ENCODE measurements at places on chromosomes 16 and 17.

DNA sequence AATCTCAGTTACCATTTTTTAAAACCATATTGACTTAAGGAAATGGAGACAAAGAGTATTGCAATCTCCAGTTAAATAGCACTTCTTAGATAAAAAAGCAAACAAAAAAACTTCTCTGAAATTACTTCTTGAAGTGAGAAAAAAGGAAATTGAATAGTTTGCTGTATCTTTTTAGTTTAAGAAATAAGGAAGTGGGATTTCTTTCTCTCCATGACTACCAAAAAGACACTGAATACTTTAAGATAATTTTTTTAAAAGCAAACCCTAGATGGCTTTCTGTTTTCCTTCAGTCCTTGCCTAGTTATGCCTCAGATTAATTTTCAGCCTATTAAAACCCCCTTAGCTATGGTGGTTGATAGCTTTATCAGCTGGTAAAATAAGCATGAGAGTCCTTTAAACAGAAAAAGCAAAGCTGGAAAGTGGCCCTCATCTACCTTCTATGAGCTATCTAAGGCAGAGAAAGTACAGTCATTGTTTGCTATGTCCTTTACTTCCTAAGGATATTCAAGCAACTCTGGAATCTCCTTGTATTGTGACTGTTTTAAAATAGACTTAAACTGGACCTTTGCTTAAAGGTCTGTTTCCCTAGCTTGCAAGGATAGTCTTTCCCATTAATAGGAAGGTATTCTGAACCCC lies 28.6 kb downstream of the TPPP3 start:
- no peak for DNase-seq

GRCh38 chr17:66541461-66542128 lies 239.2 kb downstream of the PRKCA start:
- DNase-seq = no peak

DNA sequence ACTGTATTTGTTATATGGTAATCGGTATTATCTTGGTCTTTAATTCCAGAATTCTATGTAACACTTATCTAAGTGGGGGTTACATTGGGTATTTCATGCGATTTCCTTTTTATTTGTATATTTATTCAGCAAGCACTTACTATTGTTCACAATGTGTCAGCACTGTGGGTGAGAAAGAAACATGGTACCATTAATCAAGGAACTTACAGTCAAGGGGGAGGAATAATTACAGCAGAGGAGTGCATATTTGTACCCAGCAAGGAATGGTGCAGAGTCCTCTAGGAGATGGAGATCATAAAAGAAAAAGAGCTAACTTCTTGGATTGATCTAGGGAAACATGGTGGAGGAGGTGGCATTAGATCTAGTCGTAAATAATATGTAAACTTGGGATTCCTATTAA lies 117.0 kb upstream of the KCNJ16 start:
- no peak for DNase-seq

GRCh38 chr16:63315229-63315628 lies 1279.0 kb upstream of the CDH8 start:
- DNase-seq = no peak

DNA sequence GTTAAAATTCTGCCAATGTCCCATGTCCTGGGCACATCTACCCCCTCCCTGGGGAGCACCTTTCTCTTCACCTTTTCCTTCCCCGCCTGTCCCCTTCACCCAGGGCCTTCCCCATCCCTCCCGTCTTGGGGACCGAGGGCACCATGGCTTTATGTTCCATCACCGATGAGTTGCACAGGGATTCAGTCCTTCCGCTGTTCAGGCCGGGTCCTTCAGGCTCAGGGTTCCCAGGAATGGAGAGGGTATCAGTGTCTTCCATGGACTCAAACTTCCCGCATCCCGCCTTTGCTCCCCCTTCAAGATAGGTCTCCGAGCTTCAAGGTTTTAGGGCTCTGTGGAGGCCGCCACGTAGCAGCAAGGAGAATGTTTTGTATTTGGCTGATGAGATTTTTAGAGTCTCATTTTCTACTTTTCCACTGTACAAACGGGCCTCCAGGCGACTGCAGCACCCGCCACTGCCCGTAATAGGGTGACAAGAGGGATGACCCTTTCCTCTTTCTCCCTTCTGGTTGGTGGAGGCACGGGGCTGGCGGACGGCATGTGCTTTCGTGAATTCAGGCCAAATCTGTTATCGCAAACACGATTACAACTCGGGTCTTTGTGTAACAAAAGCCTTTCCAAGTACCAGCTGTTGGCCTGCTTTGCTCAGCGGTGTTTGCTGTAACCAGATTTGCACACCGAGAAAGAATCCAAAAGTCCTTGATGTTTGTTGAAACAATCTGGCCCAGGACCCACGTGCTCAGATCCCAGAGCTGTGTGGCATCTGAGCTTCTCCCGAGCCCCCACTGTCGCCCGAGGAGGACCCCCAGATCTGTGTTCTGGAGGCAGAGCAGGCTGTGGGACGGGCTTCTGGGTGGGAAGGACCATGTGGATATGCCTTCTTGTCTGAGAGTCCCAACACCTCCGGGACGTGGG lies 236.3 kb downstream of the SEC14L1 start:
- no peak for DNase-seq

GRCh38 chr17:65198653-65199382 lies 61.6 kb downstream of the RGS9 start:
- peak; percentile 87 for DNase-seq

DNA sequence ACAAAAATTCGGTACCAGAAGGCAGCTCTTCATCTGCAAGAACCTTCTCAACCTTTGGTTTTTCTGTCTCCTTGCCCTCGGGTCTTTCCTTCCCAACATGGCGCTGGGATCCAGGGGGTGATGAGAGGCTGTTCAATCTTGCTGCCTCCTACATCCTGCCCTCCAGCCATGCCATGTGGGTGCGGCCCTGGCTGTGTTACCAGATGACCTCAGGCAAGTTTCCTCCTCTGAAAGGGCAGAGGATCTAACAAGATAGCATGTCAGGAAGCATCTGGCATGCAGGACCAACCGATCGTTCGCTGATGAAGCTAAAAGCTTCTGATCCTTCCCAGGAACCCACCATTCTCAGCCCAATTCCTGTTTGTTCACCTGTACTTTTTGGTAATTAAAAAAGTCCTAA lies 36.8 kb upstream of the BCAR1 start:
- no peak for DNase-seq

- DNase-seq = peak; percentile 95
Measured at GRCh38 chr17:28902819-28903545, at the start of gene DHRS13. DHRS13 (minus strand) TSS chr17:28903079; CDS start chr17:28902944, 135 bp downstream.

DNA sequence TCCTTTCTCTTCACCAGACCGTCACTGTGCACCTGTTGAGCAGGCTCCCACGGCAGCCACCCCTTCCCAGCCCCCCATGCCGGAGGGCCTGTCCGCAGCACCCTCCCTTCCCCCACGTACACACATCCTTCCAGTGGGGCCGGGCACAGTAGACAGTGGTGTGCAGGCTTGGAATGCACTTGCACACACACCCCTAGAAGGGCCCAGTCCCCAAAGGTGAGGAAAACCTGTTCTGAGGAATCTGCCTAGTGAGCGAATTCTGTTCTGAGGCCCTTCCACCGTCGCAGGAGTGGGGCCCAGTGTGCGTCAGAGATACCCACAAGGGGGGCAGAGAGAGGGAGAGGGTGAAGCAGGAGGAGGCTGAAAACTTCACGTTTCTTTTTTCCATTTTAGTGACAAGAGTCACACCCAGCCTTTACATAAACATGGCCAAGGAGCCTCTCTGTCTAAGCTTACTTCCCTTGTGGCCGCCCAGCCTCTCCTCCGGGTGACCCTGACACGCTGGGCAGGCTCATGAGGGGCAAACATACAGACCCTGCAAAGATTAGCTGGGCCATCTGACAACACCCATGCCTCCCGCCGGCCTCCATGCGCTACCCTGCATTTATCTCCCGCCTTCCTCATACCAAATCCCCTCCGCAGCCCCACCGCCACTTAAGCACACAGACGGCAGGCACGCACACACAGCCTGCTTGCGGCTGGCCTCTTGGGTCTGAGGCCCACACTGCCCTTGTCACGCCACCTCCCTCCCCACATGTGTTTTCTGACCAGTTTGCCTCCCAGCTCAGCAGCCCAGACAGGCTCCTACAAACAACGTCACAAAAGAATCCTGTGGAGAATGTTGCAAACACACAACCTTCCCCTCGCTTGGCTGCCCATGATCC lies 1.8 kb downstream of the ZBTB4 start:
- no peak for DNase-seq

- no peak for DNase-seq
Measured at GRCh38 chr17:4788807-4789700, at the start of gene GLTPD2. GLTPD2 (plus strand) TSS chr17:4788964; CDS start chr17:4789012, 48 bp downstream.

DNA sequence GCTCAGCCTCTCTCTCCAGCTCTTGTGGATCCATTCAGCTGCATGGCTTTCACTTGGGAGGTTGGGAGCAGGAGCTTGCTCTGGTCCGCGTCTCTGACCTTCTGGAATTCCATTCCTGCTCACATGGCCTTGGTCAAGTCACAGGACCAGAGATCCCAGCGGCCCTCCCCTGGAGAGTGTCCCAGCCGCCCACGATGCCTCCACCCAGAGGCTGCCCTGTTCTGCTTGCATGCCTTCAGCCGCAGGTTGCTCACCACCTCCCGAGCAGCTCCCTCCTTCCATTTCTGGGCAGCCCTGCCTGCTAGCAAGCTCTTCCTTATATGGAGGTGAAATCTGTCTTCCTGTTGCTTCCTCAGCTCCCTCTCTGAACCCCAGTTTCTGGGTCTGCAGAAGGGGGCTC lies 32.6 kb downstream of the RAI1 start:
- no peak for DNase-seq

DNA sequence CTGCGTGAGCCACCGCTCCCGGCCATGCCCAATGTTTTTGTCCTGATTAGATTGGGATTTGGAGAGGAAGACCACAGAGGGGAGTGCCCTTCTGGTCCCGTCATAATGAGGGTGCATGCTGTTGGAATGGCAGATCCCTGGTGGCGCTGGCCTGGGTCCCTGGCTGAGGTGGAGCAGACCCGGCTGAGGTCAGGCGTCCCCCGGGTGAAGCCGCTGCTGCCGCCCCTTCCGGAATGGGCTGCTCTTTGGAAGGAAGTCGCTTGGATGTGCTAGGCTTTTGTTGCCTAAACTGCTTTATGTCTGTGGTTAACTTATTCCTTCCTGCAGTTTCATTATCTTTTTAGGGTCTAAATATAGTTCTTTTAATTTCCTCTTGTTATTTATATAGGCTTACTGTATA lies 120.3 kb upstream of the CHMP6 start:
- DNase-seq = no peak

GRCh38 chr17:72691586-72691985 lies 400.9 kb downstream of the SLC39A11 start:
- no peak for DNase-seq

GRCh38 chr16:8631818-8632465 lies 10.4 kb downstream of the METTL22 start:
- no peak for DNase-seq

DNA sequence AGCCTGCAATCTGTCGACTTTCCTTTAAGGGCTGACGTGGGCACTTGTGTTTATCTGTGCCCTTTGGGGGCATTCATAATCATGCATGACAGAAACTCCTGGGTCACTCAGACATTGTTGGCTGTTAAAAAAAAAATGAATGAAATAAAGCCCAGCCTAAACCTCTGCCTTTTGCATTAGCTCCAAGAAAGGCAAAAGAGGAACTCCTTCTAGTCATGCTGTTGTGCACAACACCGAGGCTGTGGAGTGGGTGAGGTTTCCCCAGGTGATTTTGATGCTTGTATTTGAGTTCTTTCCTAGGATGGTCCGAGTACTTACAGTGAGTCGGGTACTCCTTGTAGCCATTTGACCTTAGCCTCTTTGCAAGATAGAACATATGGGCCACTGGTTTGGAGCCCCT lies 49.6 kb upstream of the IRX6 start:
- DNase-seq = no peak

DNA sequence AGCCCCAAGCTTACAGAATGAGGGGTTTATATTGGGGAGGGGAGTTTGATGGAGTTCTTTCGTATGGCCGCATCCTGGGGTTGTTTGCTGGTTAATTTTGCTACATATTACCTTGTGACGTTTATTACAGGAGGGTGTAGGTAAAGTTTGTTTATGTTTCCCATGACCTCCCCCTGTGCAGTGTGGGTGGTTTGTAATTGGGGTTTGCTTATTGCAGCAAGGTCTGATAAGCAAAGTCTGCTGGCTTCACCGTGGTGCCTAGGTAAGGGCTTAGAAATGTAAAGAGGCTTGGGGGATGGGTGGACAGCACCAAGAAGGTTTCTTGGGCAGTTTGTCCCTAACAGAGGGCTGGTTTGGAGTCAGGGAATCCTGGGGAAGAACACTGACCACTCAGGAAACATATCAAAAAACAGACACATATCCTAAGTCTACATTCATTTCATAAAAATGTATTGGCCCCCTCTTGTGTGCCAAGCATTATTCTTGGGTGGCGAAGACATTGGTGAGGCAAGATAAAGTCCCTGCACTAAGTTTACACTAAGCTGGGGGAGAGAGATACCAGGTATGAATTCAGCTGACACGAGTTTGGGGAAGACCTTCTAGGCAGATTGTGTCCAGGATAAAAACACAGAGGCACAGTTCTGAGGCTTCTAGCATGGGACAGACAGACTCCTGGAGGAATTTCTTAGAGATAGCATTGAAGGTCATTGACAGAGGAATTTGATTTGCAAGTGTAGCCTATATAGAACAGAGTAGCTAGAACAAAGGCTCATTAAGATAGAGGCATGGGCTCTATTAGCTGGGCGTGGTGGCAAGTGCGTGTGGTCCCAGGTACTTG lies 9.5 kb downstream of the ZNF764 start:
- DNase-seq = no peak

DNA sequence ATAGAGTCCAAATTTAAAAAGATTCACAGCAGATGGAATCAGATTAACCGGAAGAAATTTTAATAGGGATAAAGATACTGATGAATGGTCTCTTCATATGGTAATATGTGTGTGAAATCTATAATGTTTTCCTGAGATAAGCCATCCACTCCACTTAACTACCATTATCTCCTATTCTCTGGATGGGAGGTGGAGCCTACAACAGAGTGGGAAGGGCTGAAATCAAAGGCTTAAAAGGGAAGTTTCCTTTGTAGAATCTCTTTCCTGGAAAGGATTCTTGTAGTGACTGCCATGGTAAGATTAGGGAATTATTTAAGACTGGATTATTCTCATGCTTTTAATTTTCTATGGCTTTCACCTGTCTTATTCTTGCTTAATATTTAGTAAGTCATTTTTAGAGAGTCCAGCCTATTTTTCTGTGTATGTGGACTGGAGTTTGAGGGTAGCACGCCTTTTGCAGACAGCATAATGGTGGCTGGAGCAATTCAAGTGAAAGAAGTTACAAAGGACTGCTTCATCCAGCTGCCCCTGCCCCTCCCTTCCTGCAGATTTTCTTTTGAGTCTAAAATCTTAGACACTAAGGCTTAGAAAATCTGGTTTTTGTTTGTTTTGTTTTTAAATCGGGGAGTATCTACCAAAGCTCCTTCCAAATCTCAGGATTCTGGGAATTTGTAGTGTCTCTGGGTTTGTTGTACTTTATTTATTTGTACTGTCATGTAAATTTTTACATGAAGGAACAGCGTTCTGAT lies 26.5 kb downstream of the KAT7 start:
- no peak for DNase-seq
